ENCODE measurements at places on chromosomes 2 and 18.

DNA sequence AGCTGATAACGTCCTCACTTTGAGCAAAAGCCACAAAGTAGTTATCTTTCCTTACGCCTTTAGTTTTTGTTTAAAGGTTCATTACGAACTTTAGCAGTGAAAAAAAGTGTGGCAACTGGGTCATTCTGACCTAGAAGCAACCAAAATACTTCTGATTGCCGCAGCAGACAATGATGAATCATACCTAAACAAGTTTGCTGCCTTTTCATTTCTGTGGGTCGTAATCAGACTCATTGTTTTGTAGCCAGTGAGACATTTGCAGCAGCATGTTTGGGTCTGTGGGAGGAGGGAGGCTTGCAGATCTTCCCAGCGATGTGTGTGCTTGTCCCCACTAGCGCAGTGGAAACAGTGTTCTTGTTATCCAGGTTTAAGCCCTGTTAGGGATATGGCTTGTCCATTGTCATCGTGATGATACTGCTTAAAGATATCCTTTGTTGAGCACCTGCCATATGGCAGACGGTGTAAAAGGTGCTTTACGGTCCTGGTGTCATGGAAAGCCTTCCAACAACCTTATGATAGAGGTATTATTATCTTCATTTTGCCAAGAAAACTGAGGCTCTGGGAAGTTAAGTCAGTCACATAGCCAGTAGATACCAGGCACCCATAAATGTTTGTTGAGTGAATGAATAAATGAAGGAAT is 1.3 kb upstream of the GREB1 start:
- no peak for DNase-seq

- peak; percentile 51 for DNase-seq
Observed at GRCh38 chr2:74834792-74835755, 1.1 kb downstream of the HK2 start.

DNA sequence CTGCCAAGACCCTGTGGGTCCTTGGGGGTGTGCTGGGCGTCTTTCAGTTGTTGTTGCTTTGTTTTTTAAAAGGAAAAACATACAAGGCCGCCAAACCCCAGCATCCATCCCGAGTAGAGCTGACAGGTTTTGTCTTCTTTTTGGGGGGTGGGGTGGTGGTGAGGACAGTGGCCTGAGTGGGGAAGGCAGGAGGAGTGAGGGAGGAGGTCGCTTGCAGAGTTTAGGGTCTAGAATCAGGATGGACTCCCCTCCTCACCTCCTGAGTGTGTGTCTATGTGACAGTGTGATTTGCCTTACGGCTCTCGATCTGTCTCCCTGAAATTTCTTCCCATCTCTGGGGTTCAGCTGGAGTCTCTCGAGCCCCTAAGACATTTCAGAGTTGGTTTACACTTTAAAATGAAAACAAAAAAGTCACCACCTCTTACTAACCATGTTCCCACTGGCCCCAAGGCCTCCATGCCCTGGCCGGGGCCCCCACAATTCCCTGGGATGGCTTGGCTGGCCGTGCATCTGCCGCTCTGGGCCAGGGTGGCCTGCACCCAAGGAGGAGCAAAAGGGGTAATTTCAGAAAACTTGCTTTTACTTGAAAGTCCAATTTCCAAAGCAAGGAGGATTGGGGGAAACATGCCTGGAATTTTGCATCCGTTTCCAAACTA is 5.0 kb downstream of the SIX3 start:
- DNase-seq: no peak

GRCh38 chr2:3483227-3483985 is 35.9 kb downstream of the ADI1 start:
- DNase-seq: no peak

DNA sequence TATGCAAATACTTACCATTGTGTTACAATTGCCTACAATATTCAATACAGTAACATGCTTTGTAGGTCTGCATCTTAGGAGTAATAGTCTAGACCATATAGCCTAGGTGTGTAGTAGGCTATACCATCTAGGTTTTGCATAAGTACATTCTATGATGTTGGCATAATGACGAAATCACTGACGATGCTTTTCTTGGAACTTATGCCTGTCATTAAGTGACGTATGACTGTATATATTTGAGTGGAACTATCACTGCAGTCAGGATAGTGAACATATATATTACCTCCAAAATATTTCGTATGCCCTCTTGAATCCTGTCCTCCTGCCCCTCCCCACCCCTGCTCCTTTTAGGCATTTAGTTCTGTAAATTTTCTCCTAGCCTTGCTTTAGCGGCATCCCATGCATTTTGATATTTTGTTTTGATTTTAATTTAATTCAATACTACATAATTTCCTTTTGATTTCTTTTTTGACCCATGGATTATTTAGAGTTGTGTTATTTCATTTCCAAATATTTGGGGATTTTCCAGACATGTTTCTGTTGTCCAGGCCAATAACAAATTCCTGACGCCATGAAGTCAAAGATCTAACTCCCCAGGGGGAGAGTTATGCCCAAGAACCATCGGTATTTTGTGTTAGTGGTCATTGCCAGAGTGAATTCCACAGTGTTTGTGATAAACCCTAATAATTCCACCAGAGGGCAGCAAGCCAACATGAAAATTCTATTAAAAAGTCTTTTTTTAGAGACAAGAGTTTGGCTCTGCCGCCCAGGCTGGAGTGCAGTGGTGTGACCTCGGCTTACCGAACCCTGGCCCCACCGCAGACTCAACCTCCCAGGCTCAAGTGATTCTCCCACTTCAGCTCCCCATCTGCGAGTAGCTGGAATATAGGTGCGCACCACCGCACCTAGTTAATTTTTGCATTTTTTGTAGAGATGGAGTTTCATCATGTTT is 24.2 kb upstream of the CASP8 start:
- DNase-seq: no peak

Data from activated T-helper 1 cell treated with anti-CD3 and anti-CD28 coated beads, Interleukin-2, amount 50 U/mL, for 16 hours (primary cell).